ENCODE measurements at places on chromosomes 12 and 14.

DNA sequence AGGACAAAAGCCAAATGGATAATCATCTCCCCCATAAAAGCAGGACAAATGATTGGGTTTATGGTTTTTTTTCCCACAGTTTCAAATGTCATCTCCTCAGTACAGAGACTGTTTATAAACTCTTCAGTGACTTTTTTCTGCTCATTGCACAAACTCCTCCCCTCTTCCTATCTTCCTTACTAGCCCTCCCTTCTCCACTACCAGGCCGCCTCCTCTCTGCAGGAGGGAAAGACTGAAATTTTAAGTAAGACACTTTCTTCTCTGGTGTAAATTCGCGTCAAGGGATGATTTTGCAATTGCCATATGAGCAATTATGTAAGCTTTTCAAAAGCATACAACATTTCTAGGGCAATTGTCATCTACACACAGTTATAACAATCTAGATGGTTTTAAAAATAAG lies 37.0 kb downstream of the BTG1 start:
- no peak for DNase-seq

DNA sequence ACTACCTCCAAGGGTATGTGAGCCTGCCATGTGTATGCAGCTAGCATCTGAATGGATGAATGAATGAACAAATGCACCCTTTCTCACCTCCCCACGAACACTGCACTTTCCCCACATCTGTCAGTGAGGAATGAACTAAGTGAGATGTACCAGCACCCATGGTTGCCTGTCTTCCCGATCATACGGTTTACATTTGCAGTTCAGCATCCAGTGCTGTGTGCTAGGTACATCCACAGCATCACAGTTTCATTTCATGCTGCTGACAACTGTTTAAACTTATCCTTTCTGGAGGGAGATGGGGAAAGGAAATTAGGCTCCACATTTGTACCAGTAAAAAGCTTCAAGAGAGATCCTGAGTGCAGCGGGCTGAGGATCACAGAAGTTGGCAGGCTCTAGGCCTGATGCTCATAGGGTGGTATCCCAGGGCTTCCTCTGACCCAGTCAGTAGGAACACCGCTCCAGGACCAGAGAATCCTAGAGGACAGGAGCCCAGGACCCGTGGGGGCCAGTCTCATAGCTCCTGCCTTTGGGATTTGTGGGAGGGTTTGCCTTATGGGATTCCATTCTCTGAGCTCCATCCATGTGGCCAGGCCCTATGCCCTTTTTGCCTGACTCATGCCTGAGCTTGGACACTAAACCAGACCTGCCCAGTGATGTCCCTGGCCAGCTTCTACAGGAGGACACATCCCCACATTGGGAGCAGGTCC lies 294.5 kb downstream of the CACNA1C start:
- no peak for DNase-seq

DNA sequence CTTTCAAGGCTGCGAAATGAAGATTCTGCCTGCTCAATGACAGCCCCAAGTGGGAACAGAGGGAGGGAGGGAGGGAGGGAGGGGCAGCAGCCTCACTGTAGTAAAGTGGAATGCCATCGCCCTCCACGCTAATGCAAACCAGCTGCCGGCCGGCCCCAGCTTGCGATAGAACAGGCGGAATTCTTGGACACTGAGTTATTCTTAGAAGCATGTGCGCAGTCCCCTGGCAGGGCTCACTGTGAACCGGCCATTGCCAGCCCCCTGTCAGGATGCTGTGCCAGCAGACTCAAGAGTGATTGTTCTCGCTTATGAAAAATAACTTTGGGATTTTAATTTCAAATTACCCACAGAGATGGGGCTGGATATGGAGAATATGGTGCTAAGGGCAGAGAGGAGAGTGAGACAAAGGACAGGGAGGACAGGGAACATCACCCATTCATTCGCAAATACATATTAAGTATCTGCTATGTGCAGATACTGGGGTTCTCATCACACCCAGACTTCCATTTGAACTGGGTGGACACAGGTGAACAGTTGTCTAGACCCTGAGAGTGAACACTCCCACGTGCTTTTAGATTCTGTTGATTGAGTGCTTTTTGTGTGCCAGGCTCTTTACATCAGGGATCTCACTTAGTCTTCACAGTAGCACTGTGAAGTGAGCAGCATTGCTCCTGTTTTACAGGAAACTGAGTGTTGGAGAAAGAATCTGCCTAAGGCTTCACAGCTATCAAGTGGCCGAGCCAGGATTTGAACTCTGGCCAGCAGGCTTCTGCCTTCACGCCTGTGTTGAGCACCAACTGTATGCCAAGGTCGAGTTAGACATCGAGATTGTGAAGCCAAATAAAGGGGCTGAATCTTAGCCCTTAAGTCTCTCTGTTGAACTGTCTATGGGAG lies 192.9 kb downstream of the C12orf75 start:
- DNase-seq: no peak

DNA sequence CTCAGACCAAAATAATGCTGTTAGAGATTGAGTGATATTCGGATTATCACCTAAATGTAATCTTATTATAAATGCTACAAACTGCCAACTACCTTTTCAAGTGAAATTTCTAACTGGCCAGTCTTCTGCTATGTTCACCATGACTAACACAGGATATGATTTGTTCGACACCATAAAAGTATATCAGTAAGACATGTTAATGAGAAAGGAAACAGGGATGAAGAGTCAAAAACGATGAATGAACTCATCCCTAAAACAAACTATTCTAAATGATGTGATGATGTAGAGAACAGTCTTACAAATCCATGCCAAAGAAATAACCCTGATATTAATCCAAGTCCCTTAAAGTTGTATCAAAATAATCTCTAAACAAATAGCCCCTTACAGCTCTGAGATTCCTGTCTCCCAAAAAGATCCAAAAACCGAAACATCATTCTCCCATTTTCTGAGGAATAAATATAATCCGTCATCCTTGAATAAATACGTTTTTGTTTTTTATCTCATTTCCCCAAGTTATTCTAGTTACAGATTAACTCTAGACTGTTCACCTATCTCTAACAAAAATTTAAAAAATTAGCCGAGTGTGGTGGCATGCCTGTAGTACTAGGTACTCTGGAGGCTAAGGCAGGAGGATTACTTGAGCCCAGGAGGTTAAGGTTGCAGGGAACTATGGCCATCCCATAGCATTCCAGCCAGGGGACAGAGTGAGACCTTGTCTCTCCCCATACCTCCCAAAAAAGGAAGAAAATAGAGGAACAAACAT lies 9.1 kb downstream of the SCAF11 start:
- DNase-seq: no peak

- no peak for DNase-seq
Observed at GRCh38 chr12:93526786-93527428, 45.6 kb upstream of the SOCS2 start.

- DNase-seq: peak; percentile 76
Observed at GRCh38 chr12:13196130-13196921, at the start of gene EMP1. TSS of gene EMP1 (plus strand) at chr12:13196726. CDS start at chr12:13211511, 14,785 bp downstream.

DNA sequence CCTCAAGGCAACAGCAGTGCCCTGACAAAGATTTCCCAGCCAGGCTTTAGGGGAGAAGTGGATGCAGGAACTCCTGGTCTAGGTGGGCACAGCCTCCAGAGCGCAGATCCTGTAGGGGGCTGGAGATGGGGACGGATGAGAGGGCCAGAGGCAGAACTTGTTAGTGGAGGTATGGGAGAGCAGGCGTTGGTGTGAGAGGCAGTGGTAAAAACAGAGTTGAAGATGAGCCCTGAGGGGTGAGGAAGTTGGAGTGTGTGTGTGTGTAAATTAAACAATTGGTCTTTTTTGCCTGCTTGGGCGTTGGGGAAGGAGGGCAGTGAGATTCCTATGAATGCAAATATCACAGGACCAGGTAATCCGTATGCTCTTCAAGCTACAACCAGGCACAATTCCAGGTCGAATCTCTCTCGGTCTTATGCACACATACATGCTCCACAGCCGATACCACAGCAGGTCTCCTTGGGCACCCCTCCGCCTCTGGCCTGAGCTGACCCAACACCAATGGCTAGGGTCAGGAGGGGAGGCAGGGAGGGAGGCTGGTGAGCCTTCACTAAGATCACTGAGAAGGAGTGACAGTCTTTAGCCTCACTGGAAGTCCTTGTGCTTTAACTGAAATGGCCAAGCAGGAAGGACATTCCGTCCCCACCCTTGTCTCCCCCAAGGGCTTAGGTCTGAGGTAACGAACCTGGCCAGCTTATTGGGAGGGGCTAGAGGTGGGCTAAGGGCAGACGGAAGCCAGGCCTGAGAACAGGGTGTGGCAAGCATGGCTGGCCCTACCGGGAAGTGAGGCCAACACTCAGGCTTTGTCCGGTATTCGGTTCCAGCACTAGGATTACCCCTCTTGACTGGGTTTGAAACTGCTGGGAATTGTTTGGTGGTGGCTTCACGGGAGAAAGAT lies 1.5 kb upstream of the KRT7 start:
- no peak for DNase-seq

DNA sequence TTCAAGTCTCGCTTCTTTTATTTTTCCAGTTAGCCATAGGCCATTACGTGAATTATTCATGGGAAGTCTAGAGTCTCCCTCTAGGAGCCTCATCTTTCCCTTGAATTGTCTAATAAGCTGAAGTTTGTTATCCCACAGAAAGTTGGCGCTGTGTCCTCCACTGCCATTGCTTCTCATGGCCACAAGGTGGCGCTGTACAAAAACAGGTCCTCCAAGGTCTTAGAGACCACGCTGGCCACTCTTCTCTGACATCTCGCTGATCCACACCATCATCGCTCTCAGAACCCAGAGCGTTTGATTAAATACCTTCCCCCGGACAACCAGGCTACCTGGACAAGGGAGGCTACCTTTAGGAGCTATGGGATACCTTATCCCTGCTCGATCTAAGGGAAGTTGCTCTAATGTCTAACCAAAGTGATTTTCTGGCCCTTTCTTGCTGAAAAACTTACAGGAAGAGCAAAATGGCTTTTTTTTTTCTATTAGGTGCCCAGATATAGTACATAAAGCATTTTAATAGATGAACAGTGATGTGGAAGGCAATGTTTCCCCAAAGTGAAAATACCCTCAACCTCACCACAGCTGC lies 110.0 kb downstream of the CCDC60 start:
- peak; percentile 11 for DNase-seq

DNA sequence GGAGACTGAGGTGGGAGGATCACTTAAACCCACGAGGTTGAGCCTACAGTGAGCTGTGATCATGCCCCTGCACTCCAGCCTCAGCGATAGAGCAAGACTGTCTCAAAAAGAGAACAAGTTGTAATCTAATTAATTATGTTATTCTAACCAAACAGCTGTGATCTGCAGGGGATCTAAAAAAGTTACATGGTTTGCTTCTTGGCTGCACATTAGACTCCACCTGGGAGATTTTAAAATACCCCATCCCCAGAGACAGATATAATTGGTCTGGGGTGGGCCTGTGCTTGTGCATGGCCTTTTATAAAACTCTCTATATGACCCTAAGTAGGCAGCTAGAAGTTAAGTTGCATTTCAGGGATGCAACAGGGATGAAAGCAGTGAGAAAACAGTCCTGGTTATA lies 76.7 kb downstream of the SCAF11 start:
- DNase-seq: no peak

GRCh38 chr12:95004610-95005009 lies 1.1 kb upstream of the NDUFA12 start:
- DNase-seq: no peak

DNA sequence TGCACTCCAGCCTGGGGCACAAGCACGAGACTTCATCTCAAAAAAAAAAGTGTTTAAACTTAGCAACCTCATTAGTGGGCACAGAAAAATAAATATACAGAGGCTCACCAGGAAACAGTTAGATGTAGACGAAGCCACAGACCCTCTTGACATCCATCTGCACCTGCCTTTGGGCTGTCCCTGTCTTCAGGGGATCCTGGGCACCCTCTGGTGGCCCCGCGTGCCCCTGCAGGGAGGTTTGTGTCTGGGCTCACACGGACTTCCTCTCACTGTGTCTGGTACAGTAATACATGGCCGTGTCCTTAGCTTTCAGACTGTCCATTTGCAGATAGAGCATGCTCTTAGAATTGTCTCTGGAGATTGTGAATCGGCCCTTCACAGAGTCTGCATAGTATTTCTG lies 916.5 kb downstream of the TMEM121 start:
- DNase-seq: peak; percentile 33

DNA sequence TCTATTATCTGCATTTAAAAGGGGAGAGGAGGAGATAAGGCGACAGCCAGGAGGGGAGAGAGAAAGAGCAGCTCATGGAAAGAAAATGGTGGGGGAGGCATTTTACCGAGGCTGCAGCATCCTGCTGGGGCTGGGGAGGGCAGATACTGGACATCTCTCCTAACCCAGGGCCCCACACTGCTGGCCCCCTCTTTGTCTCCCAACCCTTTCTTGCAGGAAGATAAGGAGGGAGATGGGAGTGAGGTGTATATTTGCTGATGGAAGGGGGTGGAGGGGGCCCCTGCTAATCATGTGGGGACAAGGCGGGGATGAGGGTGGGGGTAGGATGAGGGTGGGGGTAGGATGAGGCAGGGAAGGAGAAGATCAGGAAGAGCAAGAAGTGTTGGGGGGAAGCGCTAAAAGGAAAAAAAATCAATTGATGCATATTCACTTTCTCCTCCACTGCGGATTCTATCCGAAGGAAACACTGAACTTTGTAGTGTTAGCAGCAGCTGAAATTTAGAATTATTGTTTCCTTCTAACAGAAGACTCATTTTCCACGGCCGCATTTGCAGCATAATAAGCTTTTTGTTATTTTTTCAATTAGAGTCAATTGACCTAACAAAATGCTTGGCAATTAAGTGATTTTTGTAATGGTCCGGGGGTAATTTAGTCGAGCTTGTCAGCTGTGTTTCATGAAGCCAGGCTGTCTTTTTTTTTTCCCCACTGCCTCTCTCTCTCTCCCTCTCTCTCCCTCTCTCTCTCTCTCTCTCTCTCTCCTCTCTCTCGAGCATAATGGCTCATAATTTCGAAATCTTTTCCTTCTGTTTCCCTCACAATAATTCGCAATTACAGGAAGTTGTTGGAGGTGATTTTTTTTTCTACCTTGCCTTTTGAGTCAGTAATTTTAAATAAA lies 1134.6 kb downstream of the BCL11B start:
- no peak for DNase-seq

- DNase-seq: no peak
Observed at GRCh38 chr14:104103061-104103445, 17.6 kb downstream of the ASPG start.

DNA sequence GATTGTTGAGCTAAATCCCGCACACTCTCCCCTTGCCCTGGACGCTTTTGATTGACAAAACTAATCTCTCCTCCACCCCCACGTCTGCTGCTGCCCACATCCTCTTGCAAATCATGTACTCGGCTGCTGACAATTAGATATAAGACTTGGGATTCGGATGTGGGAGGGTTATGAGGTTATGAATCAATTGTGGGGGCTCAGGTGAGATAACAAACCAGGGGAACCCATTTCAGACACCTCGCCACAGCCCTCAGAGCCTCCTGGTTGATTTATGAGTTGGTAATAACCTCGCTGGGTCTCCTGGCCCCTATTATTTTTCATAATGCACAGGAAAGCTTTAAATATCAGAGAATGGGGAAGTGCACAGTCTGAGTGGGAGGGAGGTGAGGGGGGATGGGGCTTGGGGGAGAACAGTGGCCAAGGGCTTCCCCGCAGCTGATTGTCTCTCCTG lies 449.9 kb downstream of the DPF3 start:
- no peak for DNase-seq

GRCh38 chr14:106378191-106378590 lies 851.8 kb downstream of the TMEM121 start:
- DNase-seq: no peak

All from stimulated activated CD4-positive, alpha-beta T cell treated with anti-CD3 and anti-CD28 coated beads, Interleukin-15, amount 100 ng/mL, for 48 hours (primary cell).